H4 (cell line): ENCODE measurements at places on chromosomes 5 and 9.

DNA sequence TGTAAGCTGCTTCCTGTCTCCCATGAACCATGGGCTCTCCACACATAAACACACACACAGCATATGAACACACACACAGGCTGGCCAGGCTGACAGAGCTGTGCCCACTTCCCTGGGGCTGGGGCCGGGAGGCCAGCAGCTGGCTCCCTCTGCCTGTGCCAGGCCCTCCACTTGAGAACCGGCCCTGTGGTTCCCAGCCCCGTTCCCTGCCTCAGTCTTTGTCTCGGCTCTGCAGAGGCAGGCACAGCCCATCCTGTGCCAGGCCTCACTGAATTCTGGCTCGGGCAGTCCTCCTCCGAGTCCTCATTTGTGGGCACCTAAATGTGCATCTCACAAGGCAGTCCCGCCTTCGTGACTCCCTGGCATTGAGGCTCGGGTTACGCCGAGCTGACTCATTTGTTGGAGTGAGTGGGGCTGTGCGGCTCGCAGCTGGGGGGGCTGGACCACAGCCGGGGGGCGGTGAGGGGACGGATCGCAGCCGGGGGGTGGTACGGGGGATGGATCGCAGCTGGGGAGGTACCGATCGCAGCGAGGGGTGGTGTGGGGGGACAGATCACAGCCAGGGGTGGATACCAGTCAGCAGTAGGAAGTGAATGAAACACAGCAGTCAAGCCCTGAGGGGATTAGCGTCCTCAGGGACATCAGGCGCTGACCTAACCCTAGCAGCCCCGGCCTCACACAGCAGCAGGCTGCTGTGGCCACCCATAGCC, 72.3 kb downstream of the PSMB7 start:
- peak; percentile 97 for DNase-seq

DNA sequence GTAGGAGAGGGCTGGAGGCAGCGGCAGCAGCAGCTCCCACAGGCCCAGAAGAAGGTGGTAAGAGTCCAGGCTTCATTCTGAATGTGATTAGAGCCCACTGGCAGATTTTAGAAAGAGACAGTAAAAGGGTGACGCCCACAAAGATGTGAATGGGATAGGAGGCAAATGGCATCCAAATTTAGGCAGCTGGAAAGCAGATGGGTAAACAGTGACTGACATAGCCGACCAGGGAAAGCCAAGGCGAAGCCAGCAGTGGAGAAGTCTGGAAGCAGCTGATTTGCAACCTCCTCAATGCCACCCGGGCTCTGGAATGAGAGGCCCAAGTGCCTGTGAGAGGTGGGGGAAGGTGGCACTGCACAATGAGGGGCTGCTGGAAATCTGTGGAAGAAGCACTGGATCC, 103.3 kb downstream of the C5orf15 start:
- no peak for DNase-seq

GRCh38 chr5:72067682-72068470, 39.4 kb upstream of the MAP1B start:
- peak; percentile 80 for DNase-seq

- no peak for DNase-seq
Measured at GRCh38 chr9:129321286-129322021, 143.4 kb upstream of the IER5L start.

DNA sequence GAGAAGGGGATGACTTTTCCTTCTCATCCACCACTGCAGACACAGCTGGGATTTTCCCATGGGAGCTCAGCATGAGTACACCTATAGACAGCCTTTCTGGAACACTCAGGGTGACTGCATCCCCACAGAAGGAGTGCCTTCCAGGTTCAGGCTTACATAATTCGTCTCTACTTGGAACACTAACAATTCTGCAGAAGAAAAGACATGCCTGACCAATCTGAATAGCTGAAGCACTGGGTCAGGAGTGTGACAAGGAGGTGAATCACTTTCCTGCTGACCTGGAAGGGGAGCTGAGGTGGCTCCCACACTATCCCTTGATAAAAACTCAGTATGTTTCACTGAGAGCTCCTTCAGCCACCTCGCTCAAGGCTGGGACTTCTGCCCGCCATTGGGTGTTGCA, 425.3 kb downstream of the TLR4 start:
- DNase-seq, result no peak

- peak; percentile 21 for DNase-seq
Measured at GRCh38 chr5:36796155-36796554, 80.4 kb upstream of the NIPBL start.

DNA sequence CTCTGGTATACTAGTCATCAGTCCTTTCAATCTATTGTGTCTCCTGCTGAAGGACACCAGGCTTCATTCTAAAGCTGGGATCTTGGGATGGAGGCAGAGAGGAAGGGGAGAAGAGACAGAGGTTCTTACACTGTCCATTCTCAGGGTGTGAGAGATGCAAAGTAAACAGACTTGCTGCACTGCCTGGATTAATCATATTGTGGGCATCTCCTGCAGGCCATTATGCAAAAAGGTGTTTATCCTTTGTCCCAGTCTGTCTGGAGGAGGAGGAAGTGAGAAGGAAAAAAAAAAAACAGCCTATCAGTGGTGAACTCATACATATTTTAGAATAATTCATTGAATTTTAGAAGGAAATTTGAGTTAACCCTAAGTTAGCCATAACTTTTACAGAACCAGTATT, 92.9 kb upstream of the TNPO1 start:
- DNase-seq, result no peak

DNA sequence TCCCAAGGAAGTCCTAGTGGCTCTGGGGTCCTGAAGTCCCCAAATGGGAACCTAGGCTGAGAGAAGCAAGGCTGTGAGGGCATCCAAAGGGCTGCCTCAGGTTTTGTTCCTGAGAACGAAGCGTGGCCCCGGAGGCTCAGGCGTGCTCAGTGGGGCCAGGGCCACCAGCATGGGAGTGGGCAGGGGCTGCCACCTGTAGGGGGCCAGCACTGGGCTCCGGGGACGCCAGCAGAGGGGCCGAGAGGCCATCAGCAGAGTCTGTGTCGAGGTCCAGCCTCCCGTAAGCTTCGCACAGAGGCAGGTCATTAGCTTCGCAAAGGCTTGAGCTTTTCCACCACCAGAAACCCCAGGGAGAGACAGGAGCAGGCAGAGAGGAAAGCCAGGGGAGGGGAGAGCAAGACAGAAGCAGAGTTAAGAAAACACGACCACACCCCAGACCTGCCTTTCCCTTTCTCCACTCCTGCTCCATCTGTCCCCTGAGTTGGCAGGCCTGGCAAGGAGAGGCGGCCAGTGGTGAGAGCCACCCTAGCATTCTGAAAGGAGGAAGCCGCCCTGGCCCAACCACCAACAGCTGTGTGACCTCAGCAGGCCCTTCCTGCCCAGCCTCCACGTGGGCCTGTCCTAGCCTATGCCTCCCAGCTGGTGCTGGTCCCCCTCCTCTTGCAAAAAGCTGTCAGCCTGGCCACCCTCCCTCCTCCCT, 5.5 kb upstream of the SURF6 start:
- DNase-seq, result no peak

- DNase-seq, result peak; percentile 44
Measured at GRCh38 chr5:54013556-54014194, 296.7 kb downstream of the ARL15 start.

DNA sequence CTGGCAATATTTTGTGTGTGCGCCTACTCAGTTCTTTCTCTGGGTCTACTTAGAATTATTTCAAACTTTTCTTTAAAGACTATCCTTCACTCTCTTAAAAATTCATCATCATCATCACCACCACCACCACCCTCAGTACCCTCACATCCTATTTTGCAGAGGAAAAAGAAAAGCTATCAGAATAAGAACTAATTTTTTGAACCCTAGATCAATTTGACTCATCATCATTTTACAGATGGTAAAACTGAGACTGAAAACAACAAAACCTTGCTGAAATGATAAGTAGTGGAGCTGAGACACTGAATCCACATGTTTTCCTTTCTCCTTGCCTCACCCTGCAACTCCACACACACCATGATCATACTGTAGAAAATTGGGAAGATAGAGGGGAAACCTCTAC, 119.3 kb downstream of the SSBP2 start:
- DNase-seq, result no peak

- peak; percentile 49 for DNase-seq
Measured at GRCh38 chr9:7185612-7186011, 427.8 kb downstream of the KDM4C start.

GRCh38 chr5:57466544-57466943, 16.1 kb downstream of the ACTBL2 start:
- no peak for DNase-seq

DNA sequence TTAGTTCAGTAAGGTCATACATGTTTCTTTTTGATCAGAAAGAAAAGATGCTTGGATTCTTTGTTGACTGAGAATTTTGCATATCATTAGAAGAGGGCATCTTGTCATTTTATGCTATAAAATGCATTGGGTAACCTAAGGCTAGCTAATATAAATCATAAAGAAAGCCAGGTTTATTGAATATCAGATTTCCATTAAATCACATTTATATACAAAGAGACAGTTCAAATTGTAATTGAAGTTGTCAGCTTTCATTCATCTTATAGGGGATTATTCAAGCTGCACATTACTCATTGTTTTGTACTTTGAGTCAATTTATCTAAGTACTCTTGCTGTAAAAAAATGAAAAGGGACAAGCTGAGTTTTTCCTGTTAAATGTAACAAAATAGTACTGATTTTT, 259.1 kb upstream of the CDH12 start:
- no peak for DNase-seq

DNA sequence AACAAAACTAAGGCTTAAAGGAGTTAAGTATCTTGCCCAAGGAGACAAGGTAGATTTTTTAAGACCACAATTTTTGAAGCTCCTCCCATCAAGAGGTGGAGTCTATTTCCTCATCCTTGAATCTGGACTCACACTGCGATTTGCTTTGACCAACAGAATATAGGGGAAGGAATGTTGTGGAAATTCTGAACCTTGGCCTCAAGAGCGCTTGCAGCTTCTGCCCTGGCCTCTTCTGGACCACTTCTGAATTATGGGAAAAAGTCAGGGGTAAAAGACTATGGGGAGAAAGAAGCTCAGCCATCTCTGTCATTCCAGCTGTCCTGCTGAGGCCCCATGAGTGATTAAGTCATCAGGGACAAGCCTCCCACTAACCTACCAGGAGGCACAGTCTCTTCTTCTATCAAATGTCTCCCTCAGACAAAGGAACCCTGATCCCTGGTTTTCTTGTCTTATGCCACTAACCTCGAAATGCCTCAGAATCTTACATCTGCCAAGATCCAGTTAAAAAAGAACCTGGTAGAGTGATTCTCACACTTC, 25.9 kb downstream of the MAPKAP1 start:
- DNase-seq, result no peak

GRCh38 chr5:97547999-97548738, 365.1 kb upstream of the RIOK2 start:
- DNase-seq, result no peak

- DNase-seq, result no peak
Measured at GRCh38 chr5:50658246-50658645, 8.2 kb upstream of the PARP8 start.

- no peak for DNase-seq
Measured at GRCh38 chr5:128019391-128019790, 64.2 kb upstream of the SLC12A2 start.

- DNase-seq, result peak; percentile 20
Measured at GRCh38 chr5:159286420-159287035, 23.4 kb downstream of the UBLCP1 start.

- no peak for DNase-seq
Measured at GRCh38 chr5:133075572-133076536, 24.0 kb downstream of the HSPA4 start.

DNA sequence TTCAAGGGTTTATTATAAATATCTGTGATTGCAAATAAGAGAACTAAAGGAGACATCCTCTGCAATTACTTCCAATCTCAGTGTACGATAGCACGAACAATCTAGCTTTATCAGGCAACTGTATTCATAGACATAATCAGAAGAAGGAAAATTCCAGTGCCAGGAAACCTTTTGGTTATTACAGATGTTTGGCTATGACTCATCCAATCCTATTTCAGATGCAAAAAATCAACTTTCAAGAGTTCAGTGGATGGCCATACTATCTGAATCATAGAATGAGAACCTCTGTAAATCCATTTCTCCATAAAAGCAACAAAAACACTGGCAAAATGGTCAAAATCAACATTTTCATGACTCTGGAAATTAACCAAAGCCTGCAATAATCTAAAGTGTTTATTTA, 37.9 kb downstream of the GAS1 start:
- DNase-seq, result no peak

DNA sequence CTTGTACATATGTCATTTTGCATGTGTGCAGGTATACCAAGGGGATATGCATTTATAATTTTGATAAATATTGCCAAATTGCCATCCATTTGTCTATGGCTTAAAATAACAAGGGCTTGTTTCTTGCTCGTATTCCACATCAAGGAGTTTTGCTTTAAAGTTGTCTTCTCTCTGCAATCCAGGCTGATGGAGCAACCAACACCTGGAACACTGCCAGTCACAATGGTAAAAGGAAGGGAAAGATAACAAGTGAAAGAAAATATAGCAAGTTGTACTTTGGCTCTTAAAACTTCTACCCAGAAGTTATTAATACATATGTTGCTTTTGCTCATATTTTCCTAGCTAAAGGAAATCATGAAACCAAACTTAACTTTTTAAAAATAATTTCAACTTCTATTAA, 156.9 kb downstream of the UNC13B start:
- DNase-seq, result no peak

- DNase-seq, result peak; percentile 35
Measured at GRCh38 chr9:70979966-70980365, 141.5 kb downstream of the TRPM3 start.

DNA sequence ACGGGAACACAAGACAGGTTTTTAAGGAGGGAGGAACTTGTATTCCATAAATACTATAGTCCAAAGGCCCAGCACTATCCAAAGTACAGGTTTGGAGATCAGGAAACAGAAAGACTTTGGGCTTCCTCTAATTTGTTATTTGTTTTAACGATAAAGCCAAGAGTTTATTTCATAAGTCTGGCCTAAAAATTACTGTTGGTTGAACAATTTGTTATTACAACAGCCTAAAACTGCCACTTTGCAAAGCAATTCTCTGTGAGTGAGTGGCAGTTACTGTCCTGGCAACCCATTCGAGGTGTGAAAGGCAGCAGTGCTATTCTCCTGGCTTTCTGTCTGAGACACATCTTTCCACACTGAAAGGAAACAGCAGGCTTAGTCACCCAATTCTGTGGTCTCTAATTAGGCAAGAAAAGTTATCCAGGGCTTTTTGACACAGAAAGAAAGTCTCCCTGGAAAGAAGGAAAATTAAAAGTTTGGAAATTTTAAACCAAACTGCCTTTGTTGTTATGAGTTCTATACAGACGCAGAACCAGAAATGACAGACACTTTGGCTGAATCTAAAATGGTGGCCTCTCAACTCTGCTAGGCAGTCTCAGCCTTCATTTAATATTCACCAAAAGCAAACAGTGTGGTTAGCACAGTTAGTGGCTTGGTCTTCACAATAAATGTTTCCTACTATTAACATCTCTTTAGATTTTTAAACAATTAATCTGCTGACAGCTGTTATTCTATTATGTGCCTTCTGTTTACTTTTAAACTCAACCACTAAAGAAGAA, 33.9 kb downstream of the PSMB7 start:
- no peak for DNase-seq

GRCh38 chr9:93664549-93665120, 88.3 kb downstream of the PHF2 start:
- no peak for DNase-seq

DNA sequence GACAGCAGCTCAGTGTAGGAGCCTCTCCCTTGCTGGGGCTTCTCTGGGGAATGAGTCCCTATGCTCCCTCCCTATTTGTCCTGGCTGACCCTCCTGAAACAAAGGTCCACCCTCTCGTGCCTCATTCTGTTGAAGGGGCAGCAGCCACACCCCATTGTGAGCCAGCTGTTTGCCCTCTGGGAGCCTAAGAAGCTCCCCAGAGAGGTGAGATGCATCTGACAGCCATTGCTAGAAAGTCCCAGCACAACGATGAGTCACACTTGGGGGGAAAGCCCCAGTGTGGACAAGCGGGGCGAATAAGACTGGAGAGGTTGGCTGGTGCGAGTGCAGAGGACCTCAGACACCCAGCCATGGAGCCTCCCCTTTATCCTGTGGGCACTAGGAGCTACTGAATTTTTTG, 101.4 kb downstream of the PPARGC1B start:
- DNase-seq, result no peak
